Neuronal stem cell (in vitro differentiated cells): ENCODE measurements at places on chromosomes 13 and 19.

DNA sequence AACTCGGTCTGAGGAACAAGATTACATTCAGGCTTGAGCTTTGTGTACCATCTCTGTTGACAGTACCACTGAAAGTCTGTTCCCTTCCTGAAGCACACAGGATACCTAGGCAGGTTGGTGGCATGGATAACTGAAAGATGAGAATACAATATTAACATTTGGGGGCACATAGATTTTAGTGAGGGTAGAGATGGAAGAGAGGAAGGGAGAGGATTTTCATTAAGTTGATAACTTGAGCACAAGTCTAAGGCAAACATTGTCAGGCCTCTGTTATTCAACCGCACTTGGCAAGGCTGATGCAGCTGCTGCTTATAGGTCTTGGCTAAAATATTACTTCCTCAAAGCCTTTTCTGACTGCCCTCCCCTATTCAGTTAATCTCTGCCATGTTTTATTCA, 10.9 kb downstream of the MIR17HG start:
- H3K27me3 ChIP-seq: no peaks in the 10 kb centered on the region
- no peak overlapping the region for H3K27ac ChIP-seq
- peaks cover 19% of the 10 kb centered on the region for H3K36me3 ChIP-seq
- no peak overlapping the region for H3K4me3 ChIP-seq
- no peaks in the 10 kb centered on the region for H3K4me1 ChIP-seq
- DNase-seq: no peak

DNA sequence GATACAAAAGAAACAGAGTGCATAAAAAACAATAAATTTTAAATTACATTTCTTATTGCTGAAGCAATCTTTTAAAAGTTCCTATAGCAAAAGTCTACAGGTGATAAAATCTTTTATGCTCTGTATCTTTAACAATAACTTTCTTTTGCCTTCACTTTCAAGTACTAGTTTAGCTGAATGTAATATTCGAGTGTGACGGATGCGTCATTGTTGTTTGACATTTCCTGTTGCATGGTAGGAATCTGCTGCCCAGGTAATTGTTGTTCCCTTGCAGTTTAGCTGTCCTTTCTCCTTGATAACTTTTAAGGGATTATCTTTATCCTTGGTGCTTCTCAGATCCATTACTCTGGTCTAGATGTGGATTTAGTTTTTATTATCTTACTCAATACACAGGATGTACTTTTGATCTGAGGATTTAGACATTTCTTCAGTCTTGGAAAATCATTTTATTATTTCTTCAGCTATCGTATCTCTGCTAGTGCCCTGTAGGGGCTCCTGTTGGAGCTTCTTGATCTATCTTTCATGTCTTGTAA, 2.1 kb upstream of the CPB2 start:
- no peak overlapping the region for H3K27ac ChIP-seq
- H3K4me1 ChIP-seq: no peaks in the 10 kb centered on the region
- H3K36me3 ChIP-seq: no peaks in the 10 kb centered on the region
- no peaks in the 10 kb centered on the region for H3K27me3 ChIP-seq
- no peak for DNase-seq

DNA sequence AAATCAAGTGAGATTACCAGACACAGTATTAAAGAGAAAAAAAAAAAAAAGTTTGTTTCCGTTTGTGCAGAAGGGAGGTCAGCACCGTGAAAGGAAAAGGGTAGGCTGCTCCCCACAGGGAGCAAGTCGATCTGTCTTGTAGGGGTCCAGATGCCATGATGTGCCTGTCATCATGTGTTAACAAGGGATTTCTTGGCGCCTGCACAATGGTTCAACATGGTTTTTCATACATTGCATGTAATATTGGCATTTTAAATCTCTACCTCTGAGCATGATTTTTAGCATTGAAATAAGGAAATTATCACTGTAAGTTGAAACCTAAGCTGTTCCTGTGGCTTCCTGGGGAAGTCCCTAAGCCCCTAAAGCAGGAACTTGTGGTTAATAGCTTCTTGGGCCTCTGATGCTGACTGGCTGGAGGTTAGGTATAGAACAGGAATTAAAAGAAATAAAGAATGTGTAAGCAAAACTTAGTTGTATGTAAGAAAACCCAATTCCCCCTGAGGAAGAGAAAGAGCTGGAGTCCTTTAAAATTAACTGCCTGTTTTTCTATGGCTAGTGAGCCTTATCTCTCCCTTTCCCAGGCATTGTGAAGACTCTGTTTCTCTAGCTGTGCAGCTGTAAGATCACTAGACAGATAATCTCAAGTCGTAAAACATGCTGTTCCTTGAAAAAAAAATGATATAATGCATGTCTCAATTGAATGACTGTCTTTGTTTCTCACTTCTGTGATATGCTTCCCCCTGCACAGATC, 7.4 kb upstream of the FCGBP start:
- H3K27me3 ChIP-seq: no peaks in the 10 kb centered on the region
- peak; percentile 6 for DNase-seq
- no peak overlapping the region for H3K4me3 ChIP-seq
- H3K36me3 ChIP-seq: no peaks in the 10 kb centered on the region
- peak overlapping the region; percentile 46 for H3K27ac ChIP-seq
- H3K4me1 ChIP-seq: peaks cover 9% of the 10 kb centered on the region

DNA sequence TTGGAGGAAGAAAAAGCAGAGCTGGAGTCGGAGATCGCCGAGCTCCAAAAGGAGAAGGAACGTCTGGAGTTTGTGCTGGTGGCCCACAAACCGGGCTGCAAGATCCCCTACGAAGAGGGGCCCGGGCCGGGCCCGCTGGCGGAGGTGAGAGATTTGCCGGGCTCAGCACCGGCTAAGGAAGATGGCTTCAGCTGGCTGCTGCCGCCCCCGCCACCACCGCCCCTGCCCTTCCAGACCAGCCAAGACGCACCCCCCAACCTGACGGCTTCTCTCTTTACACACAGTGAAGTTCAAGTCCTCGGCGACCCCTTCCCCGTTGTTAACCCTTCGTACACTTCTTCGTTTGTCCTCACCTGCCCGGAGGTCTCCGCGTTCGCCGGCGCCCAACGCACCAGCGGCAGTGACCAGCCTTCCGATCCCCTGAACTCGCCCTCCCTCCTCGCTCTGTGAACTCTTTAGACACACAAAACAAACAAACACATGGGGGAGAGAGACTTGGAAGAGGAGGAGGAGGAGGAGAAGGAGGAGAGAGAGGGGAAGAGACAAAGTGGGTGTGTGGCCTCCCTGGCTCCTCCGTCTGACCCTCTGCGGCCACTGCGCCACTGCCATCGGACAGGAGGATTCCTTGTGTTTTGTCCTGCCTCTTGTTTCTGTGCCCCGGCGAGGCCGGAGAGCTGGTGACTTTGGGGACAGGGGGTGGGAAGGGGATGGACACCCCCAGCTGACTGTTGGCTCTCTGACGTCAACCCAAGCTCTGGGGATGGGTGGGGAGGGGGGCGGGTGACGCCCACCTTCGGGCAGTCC, 5.0 kb downstream of the FOSB start:
- no peaks in the 10 kb centered on the region for H3K36me3 ChIP-seq
- DNase-seq: no peak
- H3K4me3 ChIP-seq: no peak overlapping the region
- peaks cover 13% of the 10 kb centered on the region for H3K4me1 ChIP-seq
- no peak overlapping the region for H3K27ac ChIP-seq
- no peaks in the 10 kb centered on the region for H3K27me3 ChIP-seq

DNA sequence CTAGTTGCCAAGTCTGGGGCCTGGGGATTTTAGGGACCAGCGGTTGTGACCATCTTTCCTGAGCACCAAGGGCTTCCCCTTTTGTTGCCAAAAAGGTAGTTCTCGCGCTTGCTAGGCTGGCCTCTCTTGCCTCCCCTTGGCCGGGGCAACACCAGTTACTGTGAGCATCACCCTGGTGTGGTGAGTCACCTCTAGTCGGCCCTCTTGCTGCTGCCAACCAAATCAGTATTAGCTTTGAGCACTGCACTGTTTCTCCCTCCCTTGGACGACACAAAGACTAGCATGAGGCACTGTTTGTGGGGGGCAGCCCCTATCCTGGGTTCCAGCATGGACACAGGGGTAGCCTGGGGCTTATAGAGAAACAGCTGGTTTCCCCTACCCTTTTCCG, 6.9 kb downstream of the SYDE1 start:
- no peak overlapping the region for H3K27ac ChIP-seq
- H3K27me3 ChIP-seq: no peaks in the 10 kb centered on the region
- no peak overlapping the region for H3K4me3 ChIP-seq
- H3K36me3 ChIP-seq: peaks cover 74% of the 10 kb centered on the region

DNA sequence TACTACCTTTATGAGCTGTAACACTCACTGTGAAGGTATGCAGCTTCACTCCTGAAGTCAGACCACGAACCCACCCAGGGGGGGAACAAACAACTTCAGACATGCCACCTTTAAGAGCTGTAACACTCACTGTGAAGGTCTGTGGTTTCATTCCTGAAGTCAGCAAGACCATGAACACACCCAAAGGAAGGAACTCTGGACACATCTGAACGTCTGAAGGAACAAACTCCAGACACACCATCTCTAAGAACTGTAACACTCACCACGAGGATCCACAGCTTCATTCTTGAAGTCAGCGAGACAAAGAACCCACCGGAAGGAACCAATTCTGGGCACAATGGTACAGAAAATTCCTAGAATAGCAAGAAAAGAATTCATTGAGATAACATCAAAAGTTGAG, 1796.5 kb upstream of the MIR17HG start:
- DNase-seq: no peak
- H3K4me3 ChIP-seq: no peak overlapping the region
- H3K36me3 ChIP-seq: no peaks in the 10 kb centered on the region
- no peaks in the 10 kb centered on the region for H3K27me3 ChIP-seq

GRCh38 chr13:70758932-70759331, 650.7 kb upstream of the KLHL1 start:
- no peak overlapping the region for H3K27ac ChIP-seq
- no peak overlapping the region for H3K4me3 ChIP-seq
- no peaks in the 10 kb centered on the region for H3K27me3 ChIP-seq
- no peaks in the 10 kb centered on the region for H3K4me1 ChIP-seq

DNA sequence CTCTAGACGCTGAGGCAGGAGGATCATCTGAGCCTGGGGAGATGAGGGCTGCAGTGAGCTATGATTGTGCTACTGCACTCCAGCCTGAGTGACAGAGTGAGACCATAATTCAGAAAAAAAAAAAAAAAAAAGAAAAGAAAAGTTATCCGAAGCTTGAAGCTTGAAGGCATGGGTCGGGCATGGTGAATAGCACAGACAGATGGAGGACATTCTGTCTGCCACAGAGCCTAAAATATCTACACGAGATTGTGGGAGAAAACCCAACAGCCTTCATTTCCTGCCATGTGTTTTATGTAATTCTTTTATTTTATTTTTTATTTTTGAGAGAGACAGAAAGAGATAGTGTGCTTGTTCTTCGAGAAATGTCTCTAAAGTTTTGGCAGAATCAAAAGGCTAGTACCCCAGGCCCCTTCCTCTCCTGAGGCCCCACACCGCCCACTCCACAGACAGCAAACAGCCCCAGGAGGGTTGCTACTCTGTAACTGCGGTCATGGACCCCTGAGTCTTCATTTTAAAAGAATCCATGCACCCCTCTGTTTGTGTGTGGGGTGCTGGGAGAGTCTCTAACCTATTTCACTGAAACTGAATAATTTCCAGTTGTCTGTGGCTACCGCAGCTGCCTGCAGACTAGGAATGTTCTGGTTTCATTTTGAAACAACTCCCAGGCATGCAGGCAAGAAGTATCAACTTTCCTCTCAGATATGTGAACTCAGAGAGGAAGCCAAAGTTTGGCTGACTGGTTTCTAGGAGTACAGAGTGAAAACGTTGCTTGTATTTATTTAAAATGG, 38.4 kb upstream of the RCBTB2 start:
- H3K4me3 ChIP-seq: peak overlapping the region; percentile 8
- DNase-seq: no peak
- H3K4me1 ChIP-seq: no peaks in the 10 kb centered on the region
- H3K27me3 ChIP-seq: no peaks in the 10 kb centered on the region
- no peak overlapping the region for H3K27ac ChIP-seq

DNA sequence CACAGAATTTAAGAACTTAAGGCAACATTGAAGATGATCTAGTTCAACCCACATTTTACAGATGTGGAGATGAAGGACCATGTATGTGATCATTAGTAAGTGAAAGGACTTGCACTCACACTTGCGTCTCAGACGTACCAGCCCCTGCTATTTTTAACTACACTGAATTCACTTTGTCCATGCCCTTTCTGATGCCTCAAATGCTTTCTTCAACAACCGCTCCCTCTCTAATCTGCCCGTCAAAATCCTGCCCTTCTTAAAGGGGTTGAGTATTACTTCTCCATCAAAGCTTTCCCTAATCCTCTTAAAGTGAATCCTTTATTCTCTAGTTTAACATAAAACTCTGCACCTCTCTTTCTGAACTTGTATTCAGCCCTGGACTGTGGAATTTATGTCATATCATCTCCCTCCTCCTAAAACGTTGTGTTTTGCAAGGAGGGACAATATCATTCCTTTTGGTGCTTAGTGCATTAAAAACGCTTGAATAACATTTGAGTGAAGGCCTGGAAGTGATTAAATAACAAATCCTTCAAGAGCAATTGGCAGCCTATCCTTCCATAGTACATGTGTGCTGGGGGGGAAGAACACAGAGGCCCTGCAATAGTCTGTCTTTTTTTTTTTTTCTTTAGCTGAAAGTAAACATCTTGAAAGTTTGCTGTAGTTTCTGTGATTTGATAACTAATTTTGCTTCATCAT, 493.3 kb downstream of the LMO7 start:
- DNase-seq: peak; percentile 36
- H3K4me1 ChIP-seq: no peaks in the 10 kb centered on the region
- no peak overlapping the region for H3K4me3 ChIP-seq
- H3K27me3 ChIP-seq: no peaks in the 10 kb centered on the region
- no peak overlapping the region for H3K27ac ChIP-seq
- H3K36me3 ChIP-seq: no peaks in the 10 kb centered on the region

DNA sequence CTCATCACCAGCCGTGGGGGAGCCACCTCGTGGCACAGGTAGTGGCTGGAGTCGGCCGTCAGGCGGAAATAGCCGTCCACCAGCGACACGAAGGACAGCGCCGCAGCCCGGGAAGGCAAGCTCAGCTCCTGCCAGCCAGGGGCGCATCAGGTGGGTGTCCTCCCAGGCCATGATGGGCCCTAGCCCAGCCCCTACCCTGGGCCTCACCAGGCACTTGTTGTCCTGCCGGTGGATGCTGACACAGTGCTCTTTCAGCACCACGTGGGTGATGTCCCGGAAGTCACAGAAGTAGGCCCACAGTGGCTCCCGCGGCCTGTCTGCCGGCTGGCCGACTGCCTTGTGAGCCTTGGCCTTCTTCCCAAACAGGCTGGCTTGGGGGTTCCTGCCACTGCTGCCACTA, 15.7 kb downstream of the TYK2 start:
- DNase-seq: no peak

GRCh38 chr13:50589139-50589538, 254.4 kb downstream of the DLEU7 start:
- no peaks in the 10 kb centered on the region for H3K27me3 ChIP-seq
- H3K4me1 ChIP-seq: peaks cover 4% of the 10 kb centered on the region
- H3K4me3 ChIP-seq: no peak overlapping the region
- H3K27ac ChIP-seq: no peak overlapping the region
- no peak for DNase-seq

DNA sequence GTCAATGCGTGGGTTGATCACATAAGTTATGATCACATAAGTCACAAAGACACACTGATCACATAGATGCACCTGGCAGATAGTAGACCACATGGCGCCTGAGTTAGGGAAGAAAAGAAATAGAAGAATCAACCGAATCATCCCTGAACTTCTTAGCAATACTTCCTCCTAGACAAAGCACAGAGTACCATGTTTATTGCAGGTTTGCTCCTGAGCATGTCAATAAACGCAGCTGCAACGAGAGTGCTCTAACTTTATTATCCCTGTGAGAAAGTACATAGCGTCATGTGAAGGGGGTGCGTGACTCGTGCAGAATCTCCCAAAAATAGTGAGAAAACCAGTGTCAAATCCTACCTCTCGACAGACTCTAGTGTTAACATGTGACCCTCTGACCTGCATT, 17.3 kb downstream of the NCR1 start:
- no peak overlapping the region for H3K4me3 ChIP-seq
- no peak overlapping the region for H3K27ac ChIP-seq
- no peak for DNase-seq
- H3K4me1 ChIP-seq: no peaks in the 10 kb centered on the region
